ENCODE measurements at places on chromosomes 1 and 21.

- DNase-seq: no peak
These were observed 151.1 kb upstream of the DPT start for GRCh38 chr1:168879896-168880734.

DNA sequence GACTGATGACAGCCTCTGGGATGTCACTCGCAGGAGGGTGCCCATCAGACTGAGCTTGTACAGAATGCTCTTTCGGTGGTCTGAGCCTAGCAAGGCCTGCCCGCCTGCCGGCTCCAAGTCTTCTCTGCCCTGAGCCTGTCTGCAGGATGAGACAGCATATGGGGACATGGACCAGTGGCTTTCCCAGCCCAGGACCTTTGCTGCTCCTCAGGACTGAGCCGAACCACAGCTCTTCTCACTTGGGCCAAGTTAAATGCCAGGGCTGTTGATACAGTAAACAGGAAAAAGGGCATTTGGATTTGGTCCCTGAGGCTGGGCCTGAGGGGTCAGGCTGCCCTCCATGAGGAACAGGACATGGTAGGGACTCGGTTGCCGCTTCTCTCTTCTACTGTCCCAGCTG is 64.3 kb upstream of the EPS8L3 start:
- no peak for DNase-seq

DNA sequence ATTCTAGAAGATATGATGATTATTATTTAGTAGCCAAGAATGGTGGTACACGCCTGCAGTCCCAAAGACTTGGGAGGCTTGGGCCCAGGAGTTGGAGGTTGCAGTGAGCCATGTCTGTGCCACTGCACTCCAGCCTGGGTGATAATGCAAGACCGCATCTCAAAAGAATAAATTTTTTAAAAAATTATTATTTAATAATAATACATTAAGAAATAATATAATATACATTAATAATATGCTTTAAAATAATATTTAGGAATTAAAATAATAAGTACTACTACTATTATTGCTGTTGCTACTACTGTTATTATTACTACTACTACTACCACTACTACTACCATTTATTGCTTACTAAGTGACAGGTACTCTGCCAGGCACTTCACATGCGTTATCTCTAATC is 27.2 kb downstream of the CCDC30 start:
- DNase-seq: no peak

GRCh38 chr1:101371259-101371658 is 134.4 kb downstream of the S1PR1 start:
- no peak for DNase-seq
